Fibroblast of villous mesenchyme (primary cell): ENCODE measurements at places on chromosomes 7 and 10.

GRCh38 chr7:80954191-80954590, 35.3 kb upstream of the SEMA3C start:
- DNase-seq, result no peak

DNA sequence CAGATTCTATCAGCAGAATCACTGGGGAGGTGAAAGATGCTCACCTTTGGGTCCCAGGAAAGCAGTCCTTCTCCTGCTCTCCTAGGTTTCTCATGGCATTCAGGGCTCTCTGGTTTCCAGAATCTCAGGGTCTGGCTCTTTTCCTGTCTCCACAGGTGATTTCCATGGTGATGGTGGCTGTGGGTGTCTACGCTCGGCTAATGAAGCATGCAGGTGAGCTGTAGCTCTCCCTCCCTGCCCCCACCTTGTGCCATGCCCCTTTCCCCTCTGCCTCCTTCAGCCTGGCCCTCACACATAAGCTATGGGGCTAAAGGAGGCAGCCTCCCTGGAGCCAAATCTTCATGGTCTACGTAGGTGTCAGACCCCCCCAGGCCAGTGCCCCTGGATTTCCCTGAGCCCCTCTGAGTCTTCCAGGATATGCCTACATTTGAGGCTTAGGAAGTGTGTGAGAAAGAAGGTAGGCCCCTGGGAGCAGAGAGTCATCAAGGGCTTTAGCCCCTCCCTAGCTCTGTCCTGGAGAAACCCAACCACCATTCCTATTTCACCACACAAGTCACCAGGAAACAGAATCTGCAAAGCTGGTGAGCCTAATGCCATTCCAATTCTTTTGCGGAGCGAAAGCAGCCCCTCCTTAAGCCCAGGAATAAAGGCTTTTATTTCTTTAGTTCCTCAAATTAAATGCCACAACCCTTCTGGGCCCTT, 17.2 kb downstream of the TSPAN33 start:
- no peak for DNase-seq

GRCh38 chr7:117076426-117076943, 123.2 kb downstream of the ST7 start:
- no peak for DNase-seq

GRCh38 chr7:26054386-26054785, 97.6 kb upstream of the NFE2L3 start:
- DNase-seq, result no peak

DNA sequence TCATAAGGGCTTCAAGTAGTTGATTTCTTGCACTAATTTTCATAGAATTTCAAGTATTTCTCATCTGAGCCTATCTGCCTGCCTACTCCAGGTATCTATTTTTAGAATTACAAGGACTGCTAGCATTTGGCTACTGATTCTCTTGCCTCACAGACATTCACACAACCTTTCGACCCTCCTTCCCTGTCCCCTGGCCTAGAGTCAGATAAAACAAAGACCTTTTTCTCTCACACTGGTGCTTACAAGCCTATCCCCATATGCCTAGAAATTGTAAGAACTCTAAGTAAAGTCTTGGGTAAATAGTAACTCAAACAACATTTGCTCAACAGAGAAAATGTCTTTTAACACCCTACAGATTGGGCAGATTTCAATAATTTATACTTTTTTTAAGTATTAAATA, 6.3 kb downstream of the GPAM start:
- DNase-seq, result no peak
